Calu3 (cell line): ENCODE measurements at places on chromosomes 5 and 9. TPM values are rescaled to one million over a fixed set of nuclear protein-coding genes. Genes with fewer than 3 reads are reported as not detected.

INSL4 gene
- 0.44 and 0.54 TPM in 2 replicates for total RNA-seq

- no peaks in the 10 kb centered on the region for H3K36me3 ChIP-seq
- no peak overlapping the region for H3K27ac ChIP-seq
- H3K27me3 ChIP-seq: no peaks in the 10 kb centered on the region
- DNase-seq: no peak
- no peaks in the 10 kb centered on the region for H3K4me1 ChIP-seq
- H3K4me3 ChIP-seq: no peak overlapping the region
Measured at GRCh38 chr9:26437056-26437711, 455.4 kb downstream of the CAAP1 start.

DNA sequence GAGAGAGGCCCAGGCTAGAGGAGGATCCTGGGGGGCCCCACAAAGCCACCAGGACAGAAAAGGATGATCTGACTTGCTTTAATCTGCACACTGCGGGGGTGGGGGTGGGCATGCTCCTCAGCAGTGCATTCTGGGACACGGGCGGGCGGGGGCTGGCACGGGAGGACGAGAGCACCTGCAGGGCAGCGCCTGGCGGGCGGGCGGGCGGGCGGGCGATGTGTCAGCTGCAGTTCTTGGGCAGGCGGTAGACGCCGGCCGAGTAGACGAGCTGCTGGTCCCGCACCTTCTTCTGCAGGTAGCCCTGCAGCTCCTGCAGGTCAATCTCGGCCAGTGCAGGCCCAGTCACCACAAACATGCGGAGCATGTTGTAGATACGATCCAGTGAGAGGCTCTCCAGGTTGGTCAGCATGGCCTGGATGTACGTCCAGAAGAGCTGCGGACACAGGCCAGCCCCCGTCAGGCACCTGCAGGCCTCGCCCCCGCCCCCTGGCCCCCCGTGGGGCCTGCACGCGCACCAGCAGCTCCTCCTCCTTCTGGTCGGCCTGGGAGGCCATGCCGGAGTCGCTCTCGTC lies 3.0 kb upstream of the TMEM210 start:
- no peak overlapping the region for H3K4me3 ChIP-seq
- no peak overlapping the region for H3K27ac ChIP-seq
- H3K36me3 ChIP-seq: peaks cover 16% of the 10 kb centered on the region
- no peak for DNase-seq
- H3K27me3 ChIP-seq: peaks cover 11% of the 10 kb centered on the region

GRCh38 chr5:178427576-178428197 lies 162.5 kb downstream of the COL23A1 start:
- H3K36me3 ChIP-seq: no peaks in the 10 kb centered on the region
- H3K27ac ChIP-seq: no peak overlapping the region
- H3K27me3 ChIP-seq: peaks cover 29% of the 10 kb centered on the region
- DNase-seq: no peak
